Activated CD8-positive, alpha-beta memory T cell treated with anti-CD3 and anti-CD28 coated beads for 1 hour (primary cell): ENCODE measurements at places on chromosomes 12 and 14.

- no peak for DNase-seq
These were observed 83.0 kb upstream of the CCDC196 start for GRCh38 chr14:66403183-66403582.

DNA sequence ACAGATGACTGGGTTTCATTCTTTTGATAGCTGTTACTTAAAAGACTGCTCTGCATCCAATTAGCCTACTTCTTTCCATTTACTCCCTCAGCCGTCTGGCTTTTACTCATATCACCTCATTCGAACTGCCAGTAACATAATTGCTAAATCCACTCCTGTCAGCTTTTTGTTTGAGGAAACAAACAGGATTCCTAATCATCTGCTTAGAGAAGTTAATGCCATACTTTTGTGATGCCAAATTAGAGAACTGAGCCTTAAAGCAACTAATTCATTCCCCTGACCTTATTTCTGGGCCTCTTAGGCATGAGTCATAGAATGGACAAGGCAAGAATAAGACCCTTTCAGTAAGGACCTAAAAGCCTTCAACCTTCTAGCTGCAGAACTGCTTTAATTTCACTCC is 2.9 kb downstream of the OXA1L start:
- DNase-seq = no peak

DNA sequence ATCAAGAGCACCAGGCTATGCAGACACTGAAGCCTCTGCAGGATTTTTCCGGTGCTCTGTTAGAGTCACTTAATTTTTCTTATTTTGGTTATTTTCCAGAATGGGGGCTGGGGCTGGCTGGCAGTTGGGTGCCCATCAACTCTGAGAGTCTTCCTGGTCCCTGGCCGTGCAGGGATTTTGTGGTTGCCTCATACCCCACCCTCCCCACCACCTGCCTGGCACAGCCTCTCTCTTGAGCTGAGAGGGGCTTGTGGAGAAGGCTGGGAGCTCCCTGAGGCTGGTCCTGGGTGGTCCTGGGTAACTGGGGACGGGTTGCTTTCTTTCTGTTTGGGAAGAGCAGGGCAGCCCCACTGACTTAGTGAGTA is 23.3 kb downstream of the LRTM2 start:
- no peak for DNase-seq

GRCh38 chr12:32541754-32542374 is 137.2 kb upstream of the DNM1L start:
- DNase-seq = no peak

GRCh38 chr14:87063181-87063580 is 929.8 kb downstream of the GALC start:
- no peak for DNase-seq

GRCh38 chr12:113351089-113351488 is 7.3 kb upstream of the PLBD2 start:
- DNase-seq = no peak

GRCh38 chr14:35387713-35388579 is 16.6 kb downstream of the NFKBIA start:
- DNase-seq = no peak

DNA sequence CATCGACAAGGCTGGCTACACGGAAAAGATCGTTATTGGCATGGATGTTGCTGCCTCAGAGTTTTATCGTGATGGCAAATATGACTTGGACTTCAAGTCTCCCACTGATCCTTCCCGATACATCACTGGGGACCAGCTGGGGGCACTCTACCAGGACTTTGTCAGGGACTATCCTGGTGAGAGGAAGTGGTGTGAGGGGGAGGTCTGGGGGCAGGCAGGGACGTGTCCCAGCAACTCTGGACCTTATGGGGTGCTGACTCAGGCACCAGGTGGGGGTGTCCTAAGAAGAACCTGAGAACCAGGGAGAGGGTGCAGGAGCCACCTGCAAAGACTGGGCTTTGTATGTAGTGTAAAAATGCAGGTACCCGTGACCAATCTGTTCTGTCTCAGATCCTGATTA is 5.2 kb downstream of the ENO2 start:
- DNase-seq = no peak

DNA sequence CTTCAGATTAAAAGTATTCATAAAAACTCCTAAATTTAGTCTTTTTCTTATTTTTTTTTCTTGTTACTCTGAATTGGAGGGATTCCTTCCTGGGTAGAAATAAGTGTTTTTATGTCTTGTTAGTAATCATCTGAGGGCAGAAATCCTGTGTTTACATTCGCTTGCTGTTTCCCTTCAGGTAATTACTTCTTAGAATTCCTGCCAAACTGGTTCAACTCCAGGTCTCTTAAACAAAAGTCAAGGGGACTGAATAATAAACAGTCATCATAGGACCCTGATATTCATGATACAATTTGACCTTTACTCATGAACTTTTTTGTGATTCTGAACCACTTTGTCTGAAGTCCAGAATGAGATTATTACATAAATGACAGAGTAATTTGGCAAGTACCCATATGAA is 843.9 kb downstream of the FLRT2 start:
- no peak for DNase-seq

GRCh38 chr12:47078733-47079467 is 521 bp upstream of the PCED1B start:
- no peak for DNase-seq

DNA sequence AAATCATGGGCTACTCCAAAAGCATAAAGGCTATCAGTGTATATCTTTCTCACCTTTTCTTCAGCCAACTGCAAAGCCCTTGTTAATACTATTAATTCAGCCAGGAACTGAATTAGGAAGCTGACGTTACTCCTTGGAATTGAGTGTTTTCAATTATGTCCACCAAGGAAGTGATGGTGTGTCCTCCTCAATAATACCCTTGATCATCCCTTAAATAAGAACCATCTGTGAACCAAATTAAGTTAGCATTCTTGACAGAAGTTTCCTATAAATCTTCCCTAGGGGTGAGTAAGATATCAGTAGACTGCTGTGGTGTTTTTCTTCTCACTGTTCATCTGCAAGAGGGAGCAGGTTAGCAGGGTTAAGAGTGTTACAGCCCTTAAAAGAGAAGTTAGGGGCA is 252.3 kb upstream of the AVPR1A start:
- no peak for DNase-seq

DNA sequence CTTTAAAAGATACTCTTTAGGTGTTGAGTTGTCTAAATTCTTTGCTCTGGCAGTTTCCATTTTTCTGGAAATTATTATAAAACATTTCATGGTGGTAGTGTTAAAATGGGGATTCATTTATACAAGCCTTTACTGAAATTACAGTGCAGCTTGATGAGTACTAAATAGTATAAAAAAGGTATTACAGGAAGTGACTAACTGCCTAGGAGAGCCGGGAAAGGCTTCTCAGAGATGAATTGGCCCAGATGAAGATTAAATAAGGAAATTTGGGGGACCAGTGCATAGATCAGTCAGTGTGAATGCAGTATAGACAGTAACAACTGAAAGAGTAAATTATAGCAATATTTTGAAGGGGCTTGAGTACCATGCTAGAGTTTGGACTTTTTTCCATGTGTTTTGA is 7.5 kb downstream of the PSMA6 start:
- DNase-seq = no peak

- DNase-seq = no peak
These were observed 62.7 kb downstream of the EEA1 start for GRCh38 chr12:92866418-92866817.

- DNase-seq = no peak
These were observed 198.1 kb upstream of the LRIG3 start for GRCh38 chr12:59118356-59118755.

DNA sequence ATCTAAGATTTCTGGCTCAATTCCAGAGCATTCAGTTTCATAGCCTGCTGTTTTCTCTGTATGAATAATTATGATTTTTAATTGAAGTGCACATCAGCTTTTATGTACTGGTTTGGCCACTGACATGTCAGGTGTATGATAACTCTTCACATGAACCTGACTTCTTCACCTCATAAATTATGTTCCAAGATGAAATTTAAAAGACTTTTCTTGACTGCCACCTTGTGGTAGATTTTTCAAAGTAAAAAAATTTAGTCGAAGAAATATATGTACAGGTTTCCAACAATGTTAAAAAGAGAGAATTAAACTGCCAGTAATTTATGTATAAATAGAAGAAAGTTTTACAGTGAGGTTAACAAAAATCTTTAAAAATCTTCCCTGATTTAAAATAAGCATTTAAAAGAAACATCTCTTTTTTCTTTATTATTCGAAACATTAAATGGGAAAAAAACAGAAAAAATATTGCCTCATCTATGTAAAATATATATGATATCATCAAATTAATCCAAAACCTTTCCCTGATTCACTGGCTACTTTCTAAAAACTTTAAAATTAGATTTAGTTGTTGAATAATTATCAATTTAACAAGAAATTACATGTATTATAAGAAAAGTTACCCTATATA is 124.9 kb upstream of the ATXN7L3B start:
- DNase-seq = no peak

DNA sequence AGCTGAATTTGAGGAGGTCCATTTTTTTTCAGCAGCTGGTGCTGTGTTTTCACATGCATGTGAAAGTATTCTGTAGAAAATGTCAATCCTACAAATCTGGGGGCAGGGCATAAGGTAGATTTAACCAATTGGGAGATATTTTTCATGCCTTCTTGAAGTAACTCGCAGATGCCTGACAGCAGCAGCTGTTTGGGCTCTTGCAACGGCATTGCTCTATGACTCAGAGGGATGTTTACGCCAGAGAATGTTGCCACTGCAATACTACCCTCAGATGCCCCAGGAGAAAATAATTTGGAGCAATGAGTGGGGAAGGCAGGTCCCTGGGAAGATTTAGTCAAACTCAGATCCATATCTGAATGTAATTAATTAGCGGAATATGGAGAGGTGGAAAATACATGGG is 42.5 kb upstream of the MYBPC1 start:
- DNase-seq = no peak

- DNase-seq = no peak
These were observed 292.1 kb downstream of the GLT1D1 start for GRCh38 chr12:129145381-129145780.

- no peak for DNase-seq
These were observed 4.1 kb upstream of the SLC7A7 start for GRCh38 chr14:22819151-22819988.

GRCh38 chr12:39626033-39626814 is 6.6 kb upstream of the ABCD2 start:
- no peak for DNase-seq

GRCh38 chr14:57245941-57246340 is 22.8 kb downstream of the EXOC5 start:
- DNase-seq = no peak

- no peak for DNase-seq
These were observed 917.0 kb downstream of the LRFN5 start for GRCh38 chr14:42523666-42524065.

DNA sequence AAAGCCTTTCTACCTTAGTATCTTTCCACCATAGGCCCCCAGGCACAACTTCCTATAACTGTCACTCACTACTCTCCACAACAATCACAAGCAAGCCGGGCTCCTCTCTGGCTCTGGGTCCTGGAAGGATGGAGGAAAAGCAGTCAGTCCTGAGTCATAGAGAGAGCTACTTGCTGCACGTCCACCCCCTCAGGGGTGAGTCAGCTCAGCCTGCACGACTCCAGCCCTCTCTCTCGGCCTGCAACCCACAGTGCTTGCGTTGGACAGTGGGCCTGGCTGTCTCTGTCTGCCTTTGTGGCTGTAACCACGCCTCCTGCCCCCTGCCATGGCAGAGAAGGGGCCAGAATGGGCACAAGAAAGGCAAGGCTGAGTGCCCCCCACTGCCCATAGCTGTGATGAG is 154.1 kb upstream of the FKBP4 start:
- no peak for DNase-seq

- no peak for DNase-seq
These were observed 4.4 kb upstream of the KRT85 start for GRCh38 chr12:52371716-52372115.

GRCh38 chr12:47311010-47311409 is 231.3 kb upstream of the AMIGO2 start:
- DNase-seq = no peak

DNA sequence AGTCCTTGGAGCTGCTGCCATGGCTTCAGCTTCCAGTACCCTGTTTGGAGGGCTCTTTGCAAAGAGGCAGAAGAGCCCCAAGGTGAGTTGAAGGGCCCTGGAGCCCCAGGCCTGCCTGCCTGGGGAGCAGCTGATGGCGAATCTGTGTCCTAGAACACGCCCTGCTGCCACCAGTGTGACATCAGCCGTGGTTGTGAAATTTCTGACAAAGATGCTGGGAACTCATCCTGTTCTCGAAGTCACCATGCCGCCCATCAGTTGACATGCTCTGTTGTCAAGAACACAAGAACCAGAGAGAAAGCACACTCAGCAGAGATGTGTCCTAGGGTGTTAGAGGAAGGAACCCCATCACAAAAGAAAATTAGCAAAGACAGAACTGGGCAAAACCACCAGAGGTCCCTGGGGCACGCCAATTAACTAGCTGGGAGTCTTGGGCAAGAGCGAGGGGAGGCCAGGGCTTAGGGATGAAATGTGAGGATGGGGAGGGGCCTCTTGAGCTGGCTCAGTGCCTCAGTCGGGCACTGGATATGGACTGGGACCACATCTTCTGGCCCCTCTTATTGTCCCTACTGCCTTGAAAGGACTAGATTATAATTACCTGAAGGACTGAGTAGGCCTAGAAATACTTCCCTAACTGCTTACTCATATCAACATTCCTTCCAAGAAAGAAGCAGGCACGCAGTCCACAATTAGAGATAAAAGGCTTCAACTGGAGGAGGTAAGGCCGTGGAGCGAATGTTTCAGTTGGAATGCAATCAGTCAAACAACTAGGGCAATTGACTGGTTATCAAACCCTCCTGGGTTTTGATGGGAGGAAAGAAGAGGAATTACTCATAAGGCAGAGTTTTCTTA is 163.1 kb downstream of the CACNA1C start:
- DNase-seq = no peak

- no peak for DNase-seq
These were observed 1.3 kb upstream of the RNU7-1 start for GRCh38 chr12:6942331-6942665.

GRCh38 chr14:45065540-45065939 is 18.4 kb upstream of the PRPF39 start:
- DNase-seq = no peak

- DNase-seq = no peak
These were observed 379.4 kb downstream of the RPS29 start for GRCh38 chr14:49206828-49207227.

GRCh38 chr12:79560225-79560889 is 130.4 kb downstream of the PAWR start:
- DNase-seq = no peak

GRCh38 chr12:94760786-94761185 is 110.4 kb upstream of the TMCC3 start:
- DNase-seq = no peak
